ENCODE measurements at places on chromosomes 7 and 10.

- no peak for DNase-seq
Measured at GRCh38 chr10:96211764-96212163, 59.6 kb downstream of the BLNK start.

GRCh38 chr7:90839316-90839715, 243.2 kb downstream of the CDK14 start:
- no peak for DNase-seq

DNA sequence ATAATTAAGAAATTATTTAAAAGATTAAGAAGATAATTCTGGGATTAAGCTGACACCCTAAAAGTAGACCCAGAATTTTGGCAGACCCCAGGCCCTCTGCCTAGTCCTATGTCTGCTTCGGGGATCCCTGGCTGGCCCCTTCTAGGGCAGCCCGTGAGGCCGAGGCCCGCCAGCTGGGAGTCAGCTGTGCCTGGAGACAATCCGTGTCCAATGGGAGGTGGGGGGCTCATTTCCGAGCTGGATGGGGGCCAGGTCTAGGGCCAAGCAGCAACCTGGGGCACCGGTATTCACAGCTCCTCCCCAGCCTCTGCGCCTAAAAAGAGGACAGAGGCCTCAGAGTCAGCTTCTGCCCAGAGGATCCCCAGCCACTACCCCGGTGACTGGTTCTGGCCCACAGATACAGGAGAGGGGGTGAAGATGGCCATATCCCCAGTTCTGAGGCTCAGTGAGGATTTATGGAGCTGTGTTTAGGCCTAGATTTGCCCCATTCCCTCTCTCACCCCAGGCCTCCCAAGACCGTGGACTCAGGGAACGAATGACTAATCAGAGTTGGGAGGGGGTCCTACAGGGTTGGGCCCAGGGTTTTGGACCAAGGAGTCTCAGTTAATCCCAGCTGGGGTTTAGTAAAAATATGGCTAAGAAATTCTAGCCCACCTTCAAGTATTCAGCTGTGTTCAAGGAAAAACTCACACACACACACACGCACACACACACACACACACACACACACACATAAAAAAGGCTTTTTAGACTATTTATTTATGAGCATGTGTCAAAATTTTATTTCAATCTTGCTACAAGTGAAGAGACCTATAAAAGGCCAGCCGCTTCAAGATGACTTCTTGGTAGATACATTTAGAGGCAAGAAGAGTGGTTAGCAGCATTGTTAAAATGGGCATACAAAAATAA, 37.4 kb upstream of the LBX1 start:
- DNase-seq, result no peak

DNA sequence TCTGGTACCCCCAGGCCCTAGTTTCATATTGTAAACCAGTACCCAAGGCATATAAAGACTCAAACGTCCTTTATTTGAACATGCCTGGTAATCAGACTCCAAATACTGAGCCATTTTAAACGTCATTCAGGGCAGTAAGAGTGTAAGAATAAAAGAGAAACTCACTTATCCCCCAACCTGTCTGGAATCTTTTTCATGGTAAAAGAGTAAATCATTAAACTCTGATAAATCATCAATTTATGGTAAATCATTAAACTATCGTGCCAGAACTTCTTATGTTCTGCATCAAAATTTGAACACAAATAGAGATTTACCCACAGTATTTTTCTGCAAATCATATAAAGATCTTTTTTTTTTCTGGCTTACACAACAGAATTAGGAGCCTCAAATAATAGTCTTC, 734.3 kb upstream of the POT1 start:
- no peak for DNase-seq

DNA sequence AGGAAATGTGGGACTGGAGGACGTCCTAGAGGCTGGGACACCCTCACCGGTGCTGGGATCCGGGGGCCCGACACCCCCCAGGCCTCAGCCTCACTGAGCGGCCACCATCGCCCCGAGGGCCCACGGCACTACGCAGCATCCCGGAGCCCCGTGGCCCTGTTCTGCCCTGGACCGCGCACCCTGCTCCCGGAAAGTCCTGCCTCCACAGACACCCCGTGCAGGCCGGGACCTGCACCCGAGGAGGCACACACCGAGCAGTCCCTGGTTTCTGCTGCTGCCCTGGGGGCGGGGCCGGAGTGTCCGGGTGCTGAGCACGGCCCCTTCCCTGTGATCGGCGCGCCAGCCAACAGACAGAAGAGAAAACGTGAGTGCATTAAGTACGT, 18.1 kb upstream of the KNDC1 start:
- DNase-seq, result no peak

DNA sequence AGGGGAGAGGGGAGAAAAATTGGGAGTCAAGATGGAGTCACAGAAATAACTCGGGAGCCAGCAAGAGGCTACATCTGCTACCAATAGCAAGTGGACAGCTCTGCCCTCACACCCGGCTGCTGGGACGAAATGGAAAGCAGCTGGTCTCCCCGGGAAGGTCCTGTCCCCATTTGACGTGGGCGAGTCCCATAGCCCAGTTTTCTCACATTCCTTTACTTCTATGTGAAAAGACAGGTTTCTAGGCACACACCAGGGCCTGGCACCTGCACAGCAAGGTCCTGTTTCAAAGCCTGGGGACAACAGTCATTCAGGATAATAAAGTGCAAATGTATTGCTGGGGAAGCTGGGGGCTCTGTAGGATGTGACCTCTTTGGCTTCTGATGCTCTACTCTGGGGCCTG, 162.6 kb downstream of the OAT start:
- DNase-seq, result no peak

- no peak for DNase-seq
Measured at GRCh38 chr7:142177869-142178268, 66.4 kb downstream of the MGAM2 start.

GRCh38 chr10:128215733-128216132, 89.5 kb upstream of the MKI67 start:
- no peak for DNase-seq

DNA sequence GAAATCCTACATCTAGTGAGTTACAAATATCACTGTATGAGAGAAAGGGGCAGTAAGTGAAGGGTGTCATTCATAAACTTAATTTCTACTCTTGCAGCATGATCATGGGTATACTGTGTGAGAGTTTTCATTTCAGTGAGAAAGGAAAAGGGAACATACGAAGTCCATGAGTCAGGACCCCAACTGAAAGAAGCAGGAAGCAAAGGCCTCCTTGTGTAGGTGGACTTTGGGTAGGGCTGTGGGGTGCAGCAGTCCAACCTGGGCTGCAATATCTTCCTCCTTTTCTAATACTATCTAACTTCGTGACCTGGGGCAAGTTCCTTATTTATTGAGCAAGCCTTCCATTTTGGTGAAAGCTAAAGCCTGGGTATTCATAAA, 248.2 kb upstream of the TCF7L2 start:
- no peak for DNase-seq

- DNase-seq, result no peak
Measured at GRCh38 chr7:133079296-133079695, 2.6 kb downstream of the CHCHD3 start.

DNA sequence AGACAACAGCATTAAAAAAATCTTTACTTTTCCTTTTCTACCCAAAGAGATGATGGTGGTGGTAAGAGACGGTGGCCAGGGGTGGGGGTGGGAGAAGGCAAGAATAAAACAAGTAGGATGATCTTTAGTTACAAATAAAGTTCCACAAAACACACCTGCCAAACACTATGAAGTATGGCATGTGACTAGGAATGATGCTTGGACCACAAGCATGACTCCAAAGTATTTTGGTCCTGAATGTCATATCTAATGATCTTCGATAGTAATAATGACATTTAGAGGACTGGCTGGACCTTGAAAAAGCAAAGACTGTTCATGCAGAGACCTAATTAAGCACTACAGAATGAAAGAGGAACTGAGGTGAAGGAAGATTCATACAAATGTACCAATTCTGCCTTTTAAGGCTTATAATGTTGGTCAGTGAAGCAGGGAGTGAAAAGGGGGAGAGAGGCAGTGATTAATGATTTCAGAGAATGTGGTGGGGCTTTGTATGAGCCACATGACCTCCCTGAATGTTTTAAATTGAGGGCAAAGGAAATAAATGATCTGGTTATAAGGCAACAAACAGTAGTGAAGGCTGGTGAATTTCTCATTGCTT, 29.6 kb upstream of the DKK1 start:
- no peak for DNase-seq

GRCh38 chr7:44281811-44282600, 43.4 kb downstream of the CAMK2B start:
- no peak for DNase-seq
